ENCODE measurements at places on chromosomes 7 and 10. TPM values are rescaled to one million over a fixed set of nuclear protein-coding genes. Genes with fewer than 3 reads are reported as not detected.

ARMH3 gene
- total RNA-seq, result 11.7 TPM

EBF3 gene
- 1.6 TPM for total RNA-seq

HOXA10 gene
- total RNA-seq, result not detected

DENND2A gene
- total RNA-seq, result 4.8 TPM

ASAH2 gene
- 3.2 TPM for total RNA-seq

ZNF277 gene
- total RNA-seq, result 35.6 TPM

GRID2IP gene
- total RNA-seq, result not detected

PLXNA4 gene
- total RNA-seq, result 29.5 TPM

MEST gene
- 262 TPM for total RNA-seq

C10orf71 gene
- not detected for total RNA-seq

HIP1 gene
- 14.5 TPM for total RNA-seq

PLXDC2 gene
- 12.7 TPM for total RNA-seq

RADIL gene
- 0.13 TPM for total RNA-seq

GTF2IRD1 gene
- total RNA-seq, result 18.9 TPM

CHAT gene
- not detected for total RNA-seq

PNLIPRP1 gene
- not detected for total RNA-seq

RBP3 gene
- not detected for total RNA-seq

NT5C2 gene
- total RNA-seq, result 71.2 TPM

NEBL gene
- not detected for total RNA-seq

TIMM23B gene
- 14.8 TPM for total RNA-seq

ABCA13 gene
- 0.36 TPM for total RNA-seq

HIBADH gene
- 53.9 TPM for total RNA-seq

FBXW4 gene
- total RNA-seq, result 32.0 TPM

GPR158 gene
- 0.33 TPM for total RNA-seq

CTNNA3 gene
- total RNA-seq, result 0.03 TPM

AKR1C4 gene
- not detected for total RNA-seq

LRRC4 gene
- total RNA-seq, result 0.03 TPM

TMEM236 gene
- 0.07 TPM for total RNA-seq

CDNF gene
- total RNA-seq, result 2.6 TPM

CNPY4 gene
- 41.7 TPM for total RNA-seq

CALML5 gene
- total RNA-seq, result not detected

HECW1 gene
- 0.26 TPM for total RNA-seq

BHLHA15 gene
- 1.4 TPM for total RNA-seq

CHPF2 gene
- 123 TPM for total RNA-seq

PRLHR gene
- not detected for total RNA-seq

GCC1 gene
- 21.7 TPM for total RNA-seq

PLAU gene
- total RNA-seq, result 110 TPM

GIMAP1 gene
- total RNA-seq, result 0.03 TPM

SPDYE2 gene
- not detected for total RNA-seq

MRPS24 gene
- total RNA-seq, result 54.7 TPM

CAMK2G gene
- total RNA-seq, result 35.3 TPM

SPDYE6 gene
- not detected for total RNA-seq

PON1 gene
- total RNA-seq, result not detected

OR6V1 gene
- not detected for total RNA-seq

SFMBT2 gene
- 0.86 TPM for total RNA-seq

BICC1 gene
- 124 TPM for total RNA-seq

SPDYE2B gene
- total RNA-seq, result not detected

KAZALD1 gene
- total RNA-seq, result 26.8 TPM

FGFR2 gene
- 0.03 TPM for total RNA-seq

KIN gene
- total RNA-seq, result 3.7 TPM

EN2 gene
- not detected for total RNA-seq

AOAH gene
- not detected for total RNA-seq

MACROH2A2 gene
- total RNA-seq, result 4.6 TPM

DGKB gene
- 0.13 TPM for total RNA-seq

ELAPOR2 gene
- total RNA-seq, result 16.2 TPM

PILRA gene
- total RNA-seq, result not detected

FAM131B gene
- total RNA-seq, result 3.2 TPM
